ENCODE measurements at places on chromosomes 5 and 9.
A peak's percentile ranks its signal among the peaks of the same experiment; 100 is the strongest.

DNA sequence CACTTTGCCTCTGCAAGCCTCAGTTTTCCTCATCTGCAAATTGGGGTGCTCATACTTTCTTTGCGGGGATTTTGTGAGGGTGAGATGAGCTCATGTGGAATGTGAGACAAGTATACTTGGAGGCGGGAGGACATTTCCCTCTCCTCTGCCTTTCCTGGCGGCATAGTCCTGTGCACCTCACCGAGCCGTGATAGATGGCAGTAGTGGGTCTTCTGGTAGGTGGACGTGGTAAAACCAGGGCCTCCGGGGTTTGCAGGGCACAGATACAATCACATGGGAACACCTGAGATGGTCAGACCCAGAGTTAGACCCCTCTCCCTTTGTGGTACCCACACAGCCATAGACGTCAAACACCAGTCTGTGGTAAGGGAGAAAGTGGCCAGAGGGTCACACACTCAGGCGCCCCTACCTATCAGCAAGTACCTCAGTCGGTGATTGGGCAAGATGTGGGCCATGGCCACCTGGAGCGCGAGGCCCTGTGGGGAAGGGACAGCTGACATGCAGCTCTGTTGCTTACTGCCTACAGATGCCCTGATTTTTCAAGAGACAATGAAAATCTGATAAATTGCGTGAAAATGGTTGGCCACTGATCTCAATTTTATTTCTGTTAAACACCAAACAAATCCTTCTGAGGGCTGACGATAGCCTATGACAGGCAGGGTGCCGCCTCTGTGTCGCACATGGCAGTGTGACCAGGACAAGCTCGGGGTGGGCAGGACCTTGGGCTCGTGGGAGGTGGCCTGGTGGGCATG, 9.9 kb downstream of the ERGIC1 start:
- no peak for DNase-seq

GRCh38 chr9:76846297-76846696, 59.6 kb downstream of the PRUNE2 start:
- DNase-seq, result no peak

DNA sequence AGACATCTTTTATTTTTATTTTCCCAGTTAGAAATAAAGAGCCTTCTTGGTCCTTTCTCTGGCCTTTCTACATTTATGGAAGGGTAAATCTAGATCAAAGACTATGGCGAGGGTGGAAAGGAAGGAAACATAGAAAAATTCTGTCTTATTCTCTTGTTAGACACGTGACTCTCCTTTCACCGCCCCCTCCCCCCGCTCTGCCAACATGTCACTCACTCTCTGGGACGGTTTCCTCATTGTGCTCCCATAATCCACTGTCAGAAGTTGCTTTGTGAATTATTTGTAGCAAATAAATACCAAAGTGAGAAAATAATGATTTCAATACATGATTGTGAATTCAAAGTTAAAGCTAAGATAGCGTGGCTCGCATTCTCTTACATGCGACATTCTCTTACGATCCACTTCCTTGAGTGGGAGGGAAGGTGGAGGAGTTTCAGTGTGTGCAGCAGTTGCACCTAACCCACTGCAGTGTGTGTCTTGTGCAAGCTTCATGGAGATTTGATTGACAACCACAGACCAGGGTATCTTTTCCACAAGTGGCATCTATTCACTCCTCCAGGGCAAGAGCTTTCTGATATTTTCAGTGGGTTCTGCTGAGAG, 423.0 kb upstream of the KIF2A start:
- no peak for DNase-seq

GRCh38 chr9:135690836-135691570, 8.3 kb downstream of the SOHLH1 start:
- DNase-seq, result no peak

- DNase-seq, result no peak
Measured at GRCh38 chr5:36786448-36787012, 90.0 kb upstream of the NIPBL start.

- peak; percentile 24 for DNase-seq
Measured at GRCh38 chr5:66174338-66174737, 30.2 kb downstream of the SREK1 start.

DNA sequence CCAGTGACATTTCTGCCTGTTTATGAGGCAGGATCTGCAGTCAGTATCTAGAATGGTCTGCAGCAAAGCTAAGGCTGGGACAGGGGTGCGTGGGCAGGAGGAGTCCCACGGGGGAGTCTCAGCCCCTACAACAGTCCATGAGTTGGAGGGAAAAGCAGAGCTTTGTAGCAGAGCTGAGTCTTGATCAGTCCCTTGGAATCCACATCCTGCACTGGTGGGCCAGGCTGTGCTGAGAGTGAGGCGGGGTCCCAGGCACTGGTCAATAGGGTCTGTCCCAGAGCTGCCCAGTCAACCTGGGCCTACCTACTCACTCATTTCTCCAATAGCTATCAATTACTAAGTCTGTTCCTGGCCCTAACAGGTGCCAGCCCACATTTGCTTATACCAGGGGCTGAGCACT, 5.9 kb downstream of the ACSL6 start:
- DNase-seq, result no peak

DNA sequence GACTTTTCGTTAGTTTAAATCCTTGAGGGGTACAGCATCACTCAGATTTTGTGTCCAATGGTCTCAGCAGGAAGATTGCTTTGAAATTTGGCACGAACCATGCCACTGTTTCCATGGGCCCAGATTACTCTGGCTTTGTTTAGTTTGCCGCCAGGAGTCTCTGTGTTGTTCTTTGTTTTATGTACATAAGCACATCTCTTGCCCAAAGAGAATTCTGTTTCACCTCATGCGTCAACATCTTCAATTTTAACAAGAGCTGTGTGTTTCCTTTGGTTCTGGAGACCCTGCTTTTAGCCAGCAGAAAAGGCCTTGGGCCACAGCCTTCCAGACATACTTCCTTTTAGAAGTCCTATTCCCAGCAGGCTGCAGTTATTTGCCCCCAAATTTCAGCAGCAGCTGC, 62.4 kb downstream of the TNPO1 start:
- DNase-seq, result no peak

GRCh38 chr9:16246785-16247184, 623.7 kb downstream of the BNC2 start:
- DNase-seq, result no peak

- DNase-seq, result no peak
Measured at GRCh38 chr9:128385496-128386460, 14.6 kb downstream of the URM1 start.

GRCh38 chr9:69971643-69972449, 71.8 kb upstream of the MAMDC2 start:
- DNase-seq, result peak; percentile 18

DNA sequence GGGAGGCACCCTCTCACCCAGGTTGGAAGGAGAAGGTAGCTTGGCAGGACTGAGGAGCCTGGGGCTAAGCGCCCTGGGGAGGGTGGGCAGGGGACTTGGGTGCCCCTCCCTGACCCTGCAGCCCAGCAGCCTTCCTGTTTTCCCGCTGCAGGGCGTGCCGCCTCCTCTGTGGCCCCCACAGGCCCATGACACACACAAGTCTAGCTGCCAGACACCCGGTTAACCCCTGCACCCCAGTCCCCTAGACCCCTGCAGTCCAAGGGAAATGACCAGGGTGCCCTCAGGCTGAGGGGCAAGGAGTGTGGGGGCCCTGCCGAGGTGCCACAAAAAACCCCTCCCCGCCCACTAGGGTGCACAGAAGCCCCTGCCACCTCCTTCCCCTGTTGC, 33.0 kb downstream of the GOLGA2 start:
- no peak for DNase-seq

GRCh38 chr9:135009794-135010585, 77.5 kb upstream of the OLFM1 start:
- no peak for DNase-seq

GRCh38 chr9:8666060-8666459, 866.5 kb upstream of the DMAC1 start:
- DNase-seq, result no peak

- DNase-seq, result peak; percentile 90
Measured at GRCh38 chr5:65100911-65101631, 332.3 kb downstream of the CWC27 start.

- DNase-seq, result peak; percentile 44
Measured at GRCh38 chr9:71628247-71628646, 140.1 kb downstream of the CEMIP2 start.

- no peak for DNase-seq
Measured at GRCh38 chr5:40484495-40484894, 195.2 kb upstream of the PTGER4 start.

GRCh38 chr5:66945389-66946349, 250.9 kb downstream of the CD180 start:
- no peak for DNase-seq

- peak; percentile 24 for DNase-seq
Measured at GRCh38 chr9:99433555-99433954, 211.5 kb downstream of the SEC61B start.
